ENCODE measurements at places on chromosomes 7 and 10.

DNA sequence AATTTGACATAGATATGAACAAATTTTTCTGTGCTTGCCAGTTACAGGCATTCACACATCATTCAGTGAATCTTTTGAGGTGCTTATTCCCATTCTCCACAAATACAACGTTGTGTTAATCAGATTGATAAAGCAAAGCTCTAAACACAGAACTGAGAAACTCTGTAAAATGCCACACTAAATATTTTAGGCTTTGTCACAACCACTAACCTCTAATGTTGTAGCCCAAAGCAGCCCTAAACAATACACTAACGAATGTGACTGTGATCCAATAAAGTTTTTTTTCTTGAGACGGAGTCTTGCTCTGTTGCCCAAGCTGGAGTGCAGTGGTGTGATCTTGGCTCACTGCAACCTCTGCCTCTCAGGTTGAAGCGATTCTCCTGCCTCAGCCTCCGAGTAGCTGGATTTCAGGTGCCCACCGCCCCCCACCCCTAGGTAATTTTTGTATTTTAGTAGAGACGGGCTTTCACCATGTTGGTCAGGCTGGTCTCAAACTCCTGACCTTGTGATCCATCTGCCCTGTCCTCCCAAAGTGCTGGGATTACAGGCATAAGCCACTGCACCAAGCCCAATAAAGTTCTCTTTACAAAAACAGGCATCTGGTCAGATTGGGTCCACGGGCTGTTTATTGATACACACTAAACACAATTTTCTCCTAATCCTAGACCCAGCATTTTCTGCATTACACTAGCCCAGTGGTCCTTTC lies 6.9 kb downstream of the CYCS start:
- no peak for DNase-seq

DNA sequence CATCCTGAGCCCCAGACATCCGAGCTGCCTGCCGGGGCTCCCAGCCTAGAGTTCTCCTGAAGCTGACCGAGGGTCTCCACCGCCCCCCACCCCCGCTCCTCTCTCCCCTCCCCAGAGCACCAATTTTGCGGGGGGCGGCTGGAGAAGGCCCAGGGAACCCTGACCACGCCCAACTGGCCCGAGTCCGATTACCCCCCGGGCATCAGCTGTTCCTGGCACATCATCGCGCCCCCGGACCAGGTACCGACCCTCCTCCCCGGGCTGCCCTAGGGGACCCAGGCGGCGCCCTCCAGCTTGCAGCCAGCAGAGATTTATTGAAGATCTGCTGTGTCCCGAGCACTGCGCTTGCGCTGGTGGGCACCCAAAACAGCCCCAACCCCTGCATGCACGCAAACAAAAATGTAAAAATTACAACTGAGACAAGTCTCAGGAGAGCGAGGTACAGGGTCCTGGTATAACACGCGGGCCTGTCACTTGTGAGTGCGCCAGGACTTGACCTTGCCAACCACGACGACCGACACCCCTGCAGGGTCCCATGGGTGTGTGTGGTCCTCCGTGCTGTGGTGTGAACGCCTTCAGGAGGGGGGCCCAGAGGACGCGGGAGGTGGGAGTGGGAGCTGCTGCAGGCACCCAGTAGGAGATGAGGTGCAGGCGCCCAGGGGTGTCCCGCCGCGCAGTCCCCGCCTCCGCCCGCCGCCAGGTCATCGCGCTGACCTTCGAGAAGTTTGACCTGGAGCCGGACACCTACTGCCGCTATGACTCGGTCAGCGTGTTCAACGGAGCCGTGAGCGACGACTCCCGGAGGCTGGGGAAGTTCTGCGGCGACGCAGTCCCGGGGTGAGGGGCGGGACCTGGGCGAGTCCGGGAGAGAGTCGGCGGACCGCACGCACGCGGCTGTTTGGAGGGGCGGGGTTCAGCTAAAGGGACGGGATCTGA lies 3.1 kb downstream of the PCOLCE start:
- DNase-seq = no peak

DNA sequence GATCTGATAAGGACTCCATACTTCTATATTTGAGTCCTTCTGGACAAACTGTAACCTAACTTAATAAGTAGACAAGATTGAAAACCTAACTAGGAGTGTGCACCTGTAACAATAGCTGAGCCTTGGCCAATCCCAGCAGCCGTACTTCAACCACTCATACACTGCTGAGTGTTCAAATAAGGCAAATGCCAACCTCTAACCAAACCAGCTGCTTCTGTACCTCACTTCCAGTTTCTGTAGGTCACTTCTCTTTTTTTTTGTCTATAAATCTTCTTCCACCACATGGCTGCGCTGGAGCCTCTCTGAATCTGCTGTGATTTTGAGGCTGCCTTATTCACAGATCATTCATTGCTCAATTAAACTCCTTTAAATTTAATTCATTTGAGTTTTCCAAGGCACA lies 753.2 kb downstream of the DNAJB9 start:
- DNase-seq = no peak

DNA sequence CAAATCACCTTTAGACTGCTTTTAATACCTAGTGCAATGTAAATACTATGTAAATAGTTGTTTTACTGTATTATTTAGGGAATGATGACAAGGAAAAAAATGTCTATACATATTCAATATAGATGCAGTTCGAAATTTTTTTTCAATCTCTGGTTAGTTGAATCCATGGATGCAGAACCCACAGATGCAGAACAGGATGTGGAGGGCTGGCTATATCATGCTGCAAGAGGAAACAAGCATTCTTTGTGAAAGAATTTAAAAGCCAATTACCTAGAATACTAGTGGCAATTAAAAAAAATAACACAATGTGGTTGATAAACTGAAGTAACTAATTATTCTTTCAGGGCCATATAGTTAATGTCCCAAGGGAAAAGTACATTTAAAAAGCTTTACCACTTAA lies 170.4 kb downstream of the ZNF438 start:
- no peak for DNase-seq

GRCh38 chr10:27345455-27345920 lies 104.9 kb upstream of the ACBD5 start:
- no peak for DNase-seq

Data from fibroblast of upper back skin (primary cell).